ENCODE measurements at places on chromosomes 2 and 18.

GRCh38 chr2:215410932-215411285 lies 25.0 kb downstream of the FN1 start:
- DNase-seq: no peak

- no peak for DNase-seq
Measured at GRCh38 chr2:194465641-194466040, 1191.4 kb upstream of the SLC39A10 start.

DNA sequence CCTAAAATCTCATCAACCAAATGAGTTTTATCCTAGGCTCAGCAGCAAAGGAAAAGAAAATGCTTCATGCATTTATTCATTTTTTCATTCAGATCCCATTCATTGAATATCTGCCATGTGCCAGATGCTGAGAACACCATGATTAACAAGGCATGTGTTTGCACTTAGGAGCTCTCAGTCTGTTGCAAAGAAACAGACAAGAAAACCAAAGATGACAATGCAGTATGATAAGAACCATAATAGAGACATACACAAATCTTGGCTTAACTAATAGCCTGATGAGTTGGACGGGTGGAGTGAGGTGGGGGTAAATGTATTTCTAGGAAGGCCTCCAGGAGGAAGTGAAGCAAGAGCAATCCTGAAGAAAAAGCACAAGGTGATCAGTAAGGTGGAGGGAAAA lies 177.8 kb upstream of the SCN7A start:
- no peak for DNase-seq

GRCh38 chr2:239824046-239824694 lies 201.0 kb downstream of the NDUFA10 start:
- DNase-seq: peak; percentile 93

GRCh38 chr2:127398239-127398590 lies 10.4 kb upstream of the MAP3K2 start:
- DNase-seq: no peak

Data from NCI-H526 (cell line).